ENCODE measurements at places on chromosomes 13 and 19. TPM values are rescaled to one million over a fixed set of nuclear protein-coding genes. Genes with fewer than 3 reads are reported as not detected.
A peak's percentile ranks its signal among the peaks of the same experiment; 100 is the strongest.

DNA sequence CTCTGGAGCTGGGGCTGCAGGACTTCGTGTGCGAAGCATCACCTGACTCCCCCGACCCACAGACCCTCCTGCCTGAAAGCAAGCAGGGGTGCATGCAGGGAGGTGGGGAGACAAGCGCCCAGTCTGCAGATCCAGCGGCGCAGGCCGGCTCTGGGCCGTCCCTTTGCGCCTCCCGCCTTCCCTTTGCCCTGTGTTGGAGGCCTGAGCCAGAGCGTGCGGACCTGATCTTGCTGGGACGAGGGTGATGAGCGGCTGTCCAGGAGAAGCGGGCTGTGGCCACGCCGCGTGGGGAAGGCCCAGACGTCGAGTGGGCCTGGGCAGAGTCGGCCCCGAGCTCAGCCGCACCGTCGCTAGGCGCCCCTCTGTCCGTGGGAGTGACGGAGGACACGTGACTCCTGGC, 5.3 kb upstream of the GRTP1 start:
- H3K27ac ChIP-seq, result no peak overlapping the region
- H3K4me1 ChIP-seq, result no peaks in the 10 kb centered on the region
- no peaks in the 10 kb centered on the region for H3K27me3 ChIP-seq
- H3K4me3 ChIP-seq, result no peak overlapping the region
- no peaks in the 10 kb centered on the region for H3K36me3 ChIP-seq
- DNase-seq, result no peak

- no peak overlapping the region for H3K4me3 ChIP-seq
- no peaks in the 10 kb centered on the region for H3K27me3 ChIP-seq
- DNase-seq, result no peak
- no peaks in the 10 kb centered on the region for H3K36me3 ChIP-seq
- no peak overlapping the region for H3K27ac ChIP-seq
Measured at GRCh38 chr13:59867867-59868266, 295.9 kb downstream of the DIAPH3 start.

DNA sequence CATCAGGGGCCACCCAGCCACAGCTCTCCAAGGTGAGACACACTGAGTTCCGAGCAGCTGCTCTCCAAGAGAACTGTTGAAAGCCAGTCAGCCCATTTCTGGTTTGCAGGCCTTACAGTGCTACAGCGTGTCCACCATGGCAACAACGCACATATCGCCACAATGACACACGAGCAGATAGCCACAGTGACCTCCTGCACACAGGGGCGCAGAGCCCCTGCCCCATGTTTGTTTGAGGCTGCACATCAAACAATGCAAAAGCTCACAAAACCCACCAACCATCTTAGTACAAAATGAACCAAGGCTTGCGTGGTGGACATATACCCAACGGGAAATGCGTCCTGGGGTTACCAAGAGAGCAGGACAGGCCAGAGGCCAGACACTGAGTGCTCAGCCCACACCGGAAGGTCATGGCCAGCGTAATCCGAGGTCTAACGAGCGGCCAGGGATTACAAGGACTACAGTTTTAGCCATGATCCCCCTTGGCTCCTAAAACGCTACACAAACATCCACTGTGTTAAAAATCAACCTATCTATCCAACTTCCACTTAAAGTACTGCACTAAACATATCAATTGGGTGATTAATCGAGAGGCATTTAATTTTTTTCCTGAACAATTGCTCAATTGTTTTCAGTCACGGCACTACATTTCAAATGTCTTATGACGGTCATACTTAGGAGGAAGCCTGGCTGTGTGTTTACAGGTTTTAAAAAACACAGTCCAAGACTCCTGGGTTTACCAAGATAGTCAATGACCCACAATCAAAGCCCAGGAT, 56.0 kb downstream of the STK24 start:
- H3K27me3 ChIP-seq, result no peaks in the 10 kb centered on the region
- no peak overlapping the region for H3K4me3 ChIP-seq
- no peaks in the 10 kb centered on the region for H3K4me1 ChIP-seq
- DNase-seq, result no peak
- H3K27ac ChIP-seq, result no peak overlapping the region

- DNase-seq, result no peak
- H3K27me3 ChIP-seq, result no peaks in the 10 kb centered on the region
- H3K4me3 ChIP-seq, result no peak overlapping the region
- no peak overlapping the region for H3K27ac ChIP-seq
Measured at GRCh38 chr19:384799-385169, 24.2 kb downstream of the C2CD4C start.

DNA sequence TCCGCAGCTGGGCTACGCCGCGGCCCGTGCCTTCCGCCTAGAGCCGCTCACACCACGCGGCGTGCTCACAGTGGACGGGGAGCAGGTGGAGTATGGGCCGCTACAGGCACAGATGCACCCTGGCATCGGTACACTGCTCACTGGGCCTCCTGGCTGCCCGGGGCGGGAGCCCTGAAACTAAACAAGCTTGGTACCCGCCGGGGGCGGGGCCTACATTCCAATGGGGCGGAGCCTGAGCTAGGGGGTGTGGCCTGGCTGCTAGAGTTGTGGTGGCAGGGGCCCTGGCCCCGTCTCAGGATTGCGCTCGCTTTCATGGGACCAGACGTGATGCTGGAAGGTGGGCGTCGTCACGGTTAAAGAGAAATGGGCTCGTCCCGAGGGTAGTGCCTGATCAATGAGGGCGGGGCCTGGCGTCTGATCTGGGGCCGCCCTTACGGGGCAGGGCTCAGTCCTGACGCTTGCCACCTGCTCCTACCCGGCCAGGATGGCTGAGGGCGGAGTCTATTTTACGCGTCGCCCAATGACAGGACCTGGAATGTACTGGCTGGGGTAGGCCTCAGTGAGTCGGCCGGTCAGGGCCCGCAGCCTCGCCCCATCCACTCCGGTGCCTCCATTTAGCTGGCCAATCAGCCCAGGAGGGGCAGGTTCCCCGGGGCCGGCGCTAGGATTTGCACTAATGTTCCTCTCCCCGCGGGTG, 7.4 kb downstream of the DBP start:
- H3K4me3 ChIP-seq, result no peak overlapping the region
- peaks cover 18% of the 10 kb centered on the region for H3K4me1 ChIP-seq
- DNase-seq, result no peak
- H3K36me3 ChIP-seq, result no peaks in the 10 kb centered on the region
- no peak overlapping the region for H3K27ac ChIP-seq

DNA sequence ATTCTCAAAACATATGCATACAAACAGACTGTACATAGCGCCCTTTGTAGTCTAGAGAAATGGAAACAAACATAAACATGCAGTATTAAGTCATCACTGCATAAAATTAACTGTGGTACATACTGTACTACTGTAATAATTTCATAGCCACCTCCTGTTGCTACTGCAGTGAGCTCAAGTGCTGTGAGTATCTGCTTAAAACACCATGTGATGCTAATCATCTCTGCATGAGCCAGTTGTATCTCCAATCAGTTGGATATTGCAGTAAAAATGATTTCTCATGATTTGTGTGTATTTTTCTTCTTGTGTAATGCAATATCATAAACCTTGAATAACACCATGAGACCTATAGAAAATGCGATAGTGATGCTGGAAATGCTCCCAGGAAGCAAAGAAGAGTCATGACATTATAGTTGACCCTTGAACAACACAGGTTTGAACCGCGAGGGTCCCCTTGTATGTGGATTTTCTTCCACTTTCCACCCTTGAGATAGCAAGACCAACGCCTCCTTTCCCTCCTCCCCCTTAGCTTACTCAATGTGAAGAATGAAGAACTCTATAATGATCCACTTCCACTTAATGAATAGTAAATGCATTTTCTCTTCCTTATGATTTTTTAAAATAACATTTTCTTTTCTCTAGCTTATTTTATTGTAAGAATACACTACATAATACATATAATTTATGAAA, 4.1 kb downstream of the TNFSF13B start:
- H3K36me3 ChIP-seq, result no peaks in the 10 kb centered on the region
- no peaks in the 10 kb centered on the region for H3K27me3 ChIP-seq
- H3K27ac ChIP-seq, result no peak overlapping the region
- H3K4me3 ChIP-seq, result no peak overlapping the region
- no peaks in the 10 kb centered on the region for H3K4me1 ChIP-seq
- DNase-seq, result no peak

GRCh38 chr13:53050151-53050550, 21.5 kb downstream of the OLFM4 start:
- H3K4me1 ChIP-seq, result no peaks in the 10 kb centered on the region
- H3K27ac ChIP-seq, result no peak overlapping the region
- DNase-seq, result no peak
- no peaks in the 10 kb centered on the region for H3K36me3 ChIP-seq

GRCh38 chr19:50599427-50599826, 31.2 kb upstream of the LRRC4B start:
- no peaks in the 10 kb centered on the region for H3K36me3 ChIP-seq
- no peak overlapping the region for H3K4me3 ChIP-seq
- H3K4me1 ChIP-seq, result no peaks in the 10 kb centered on the region
- no peak overlapping the region for H3K27ac ChIP-seq

DNA sequence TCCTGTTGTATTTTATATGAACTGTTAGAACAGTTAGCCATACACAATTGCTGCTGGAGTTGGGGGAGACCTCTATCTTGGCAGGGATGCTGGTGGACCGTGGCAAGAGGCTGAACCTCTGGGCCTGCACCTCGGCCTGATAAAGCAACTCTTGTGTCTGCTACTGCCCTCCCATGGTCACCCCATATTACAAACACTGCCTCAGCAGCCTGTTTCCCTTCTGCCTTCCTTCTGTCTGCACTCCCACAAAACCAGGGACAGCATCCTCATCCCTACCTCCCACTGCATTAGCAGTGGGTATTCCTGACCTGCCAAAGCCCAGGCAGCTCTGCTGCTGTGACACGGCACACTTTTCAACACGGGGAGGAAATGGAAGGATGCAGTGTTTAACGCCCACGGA, 456.4 kb downstream of the FGF14 start:
- H3K4me1 ChIP-seq, result no peaks in the 10 kb centered on the region
- H3K36me3 ChIP-seq, result no peaks in the 10 kb centered on the region
- no peak overlapping the region for H3K27ac ChIP-seq
- no peak overlapping the region for H3K4me3 ChIP-seq
- DNase-seq, result no peak

GRCh38 chr13:30576528-30576927, 41.2 kb upstream of the USPL1 start:
- no peaks in the 10 kb centered on the region for H3K27me3 ChIP-seq
- no peak for DNase-seq
- H3K27ac ChIP-seq, result no peak overlapping the region
- no peak overlapping the region for H3K4me3 ChIP-seq
- no peaks in the 10 kb centered on the region for H3K36me3 ChIP-seq

DNA sequence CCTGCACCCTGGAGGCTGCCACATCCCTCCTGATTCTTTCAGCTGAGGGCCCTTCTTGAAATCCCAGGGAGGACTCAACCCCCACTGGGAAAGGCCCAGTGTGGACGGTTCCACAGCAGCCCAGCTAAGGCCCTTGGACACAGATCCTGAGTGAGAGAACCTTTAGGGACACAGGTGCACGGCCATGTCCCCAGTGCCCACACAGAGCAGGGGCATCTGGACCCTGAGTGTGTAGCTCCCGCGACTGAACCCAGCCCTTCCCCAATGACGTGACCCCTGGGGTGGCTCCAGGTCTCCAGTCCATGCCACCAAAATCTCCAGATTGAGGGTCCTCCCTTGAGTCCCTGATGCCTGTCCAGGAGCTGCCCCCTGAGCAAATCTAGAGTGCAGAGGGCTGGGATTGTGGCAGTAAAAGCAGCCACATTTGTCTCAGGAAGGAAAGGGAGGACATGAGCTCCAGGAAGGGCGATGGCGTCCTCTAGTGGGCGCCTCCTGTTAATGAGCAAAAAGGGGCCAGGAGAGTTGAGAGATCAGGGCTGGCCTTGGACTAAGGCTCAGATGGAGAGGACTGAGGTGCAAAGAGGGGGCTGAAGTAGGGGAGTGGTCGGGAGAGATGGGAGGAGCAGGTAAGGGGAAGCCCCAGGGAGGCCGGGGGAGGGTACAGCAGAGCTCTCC, 6.9 kb upstream of the CEACAM5 start:
- no peak overlapping the region for H3K27ac ChIP-seq
- no peak overlapping the region for H3K4me3 ChIP-seq
- H3K27me3 ChIP-seq, result no peaks in the 10 kb centered on the region
- no peak for DNase-seq
- no peaks in the 10 kb centered on the region for H3K4me1 ChIP-seq

DNA sequence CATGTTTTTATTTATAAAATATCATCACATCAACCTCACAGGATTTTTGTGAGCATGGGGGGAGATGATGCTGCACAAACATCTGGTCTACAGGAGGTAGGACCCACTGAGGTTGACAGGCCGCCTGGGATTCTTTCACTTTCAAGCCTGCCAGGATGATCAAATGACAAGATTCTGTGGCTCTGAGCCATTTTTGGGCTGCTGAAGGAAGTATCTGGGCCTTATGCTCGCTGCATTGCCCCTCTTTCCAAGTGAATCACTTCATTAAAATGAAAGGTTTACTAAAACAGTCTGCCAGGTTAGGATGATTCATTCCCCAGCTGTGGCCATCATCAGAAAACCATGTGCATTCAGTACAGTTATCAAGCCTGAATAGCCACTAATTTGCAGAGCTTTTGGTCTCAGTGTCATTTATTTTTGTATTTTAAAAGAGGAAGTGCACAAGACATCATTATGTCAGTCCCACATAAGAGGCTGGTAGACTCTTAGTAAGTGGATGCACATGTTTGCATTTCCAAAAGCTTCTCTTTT, 34.4 kb downstream of the STARD13 start:
- no peak overlapping the region for H3K27ac ChIP-seq
- no peaks in the 10 kb centered on the region for H3K36me3 ChIP-seq
- no peak overlapping the region for H3K4me3 ChIP-seq
- no peak for DNase-seq
- H3K27me3 ChIP-seq, result no peaks in the 10 kb centered on the region
- 0 out of 2 replicates have a peak, but pooled peaks cover 3% of the 10 kb centered on the region for H3K4me1 ChIP-seq

DNA sequence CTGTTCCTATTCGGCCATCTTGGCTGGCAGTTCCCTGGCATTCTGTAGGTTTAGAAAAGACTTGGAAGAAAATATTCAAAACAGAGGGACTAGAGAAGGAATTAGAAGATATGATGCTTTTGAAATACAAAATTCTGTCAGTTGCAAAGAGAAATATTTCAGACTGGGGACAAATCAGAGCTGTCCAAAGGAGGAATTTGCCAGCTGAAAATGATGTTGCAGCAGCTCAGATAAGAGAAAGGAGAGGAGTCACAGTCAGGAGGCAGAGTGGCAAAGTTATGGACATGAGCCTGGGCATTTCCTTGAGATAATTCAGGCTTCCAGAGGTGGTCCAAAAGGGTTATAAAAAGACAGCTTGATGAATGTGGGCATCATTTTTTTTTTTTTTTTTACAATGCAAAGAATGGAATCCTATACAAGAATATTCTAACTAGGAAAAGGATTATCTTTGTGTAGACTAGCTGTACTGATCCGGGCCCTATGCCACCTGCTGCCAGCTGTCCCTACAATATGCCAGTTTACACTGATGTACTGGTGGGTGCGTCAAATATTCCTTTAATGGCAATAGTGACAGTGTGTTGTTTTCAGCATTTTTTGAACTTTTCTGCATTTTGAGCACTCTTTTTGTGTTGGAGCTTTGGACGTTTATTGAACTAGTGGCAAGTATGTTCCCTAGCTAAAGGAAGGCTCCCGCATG, 31.8 kb upstream of the CBY2 start:
- peak overlapping the region; percentile 14 for H3K4me3 ChIP-seq
- no peak overlapping the region for H3K27ac ChIP-seq
- no peaks in the 10 kb centered on the region for H3K36me3 ChIP-seq
- no peak for DNase-seq
- no peaks in the 10 kb centered on the region for H3K4me1 ChIP-seq

Gene PSG7
- not detected for total RNA-seq

Gene KIR2DL4
- not detected for total RNA-seq

Gene GPR18
- total RNA-seq, result not detected

Gene DLEU7
- not detected for total RNA-seq

Gene ZNF805
- 16.8 TPM for total RNA-seq

Gene KLC3
- 0.49 TPM for total RNA-seq

Gene TEKTIP1
- not detected for total RNA-seq

Gene PSG11
- total RNA-seq, result not detected

Gene DDA1
- total RNA-seq, result 56.0 TPM

Gene BICRA
- total RNA-seq, result 13.7 TPM

Gene ZNF227
- total RNA-seq, result 15.4 TPM

Gene CDADC1
- total RNA-seq, result 11.8 TPM

Gene KCNRG
- total RNA-seq, result 0.31 TPM

All from Panc1 (cell line).